ENCODE measurements at places on chromosomes 3 and 15.

- DNase-seq = no peak
These were observed 1.8 kb downstream of the CADPS start for GRCh38 chr3:62873451-62873760.

DNA sequence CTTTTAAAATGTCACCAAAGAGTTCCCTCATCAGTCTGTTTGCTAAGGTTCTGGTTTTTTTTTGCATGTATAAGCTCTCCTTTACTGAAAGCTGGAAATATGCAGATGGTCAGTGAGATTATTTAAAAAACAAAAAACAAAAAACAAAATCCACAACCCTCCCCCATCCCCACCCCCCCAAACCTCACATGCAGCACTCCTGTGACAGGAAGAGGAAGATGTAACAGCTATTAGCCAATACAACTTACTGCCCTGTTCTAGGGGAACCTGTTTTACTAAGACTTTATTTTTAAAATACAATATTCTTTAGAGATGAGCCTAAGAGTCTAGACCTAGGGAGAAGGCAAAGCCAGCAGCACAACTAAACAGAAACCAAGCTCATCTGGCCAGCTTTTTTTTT, 39.5 kb downstream of the ANP32A start:
- DNase-seq = no peak

DNA sequence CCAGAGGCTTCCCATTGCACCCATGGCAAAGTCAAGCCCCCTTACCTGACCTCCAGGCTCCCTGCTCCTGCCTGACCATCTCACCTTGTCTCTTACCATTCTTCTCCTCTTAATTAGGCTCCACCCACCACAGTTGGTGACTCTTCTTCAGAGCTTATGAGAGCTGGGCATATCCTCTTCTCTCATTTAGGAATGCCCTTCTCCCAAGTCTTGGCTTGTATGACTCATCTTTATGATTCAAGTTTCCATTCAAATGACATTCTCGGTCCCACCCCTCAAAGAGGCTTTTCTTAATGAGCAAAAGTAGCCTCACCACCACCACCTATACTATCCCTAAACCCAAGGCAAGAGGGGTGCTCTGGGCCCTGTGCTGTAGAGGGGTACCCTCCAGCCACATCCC, 55.3 kb upstream of the NUDT16 start:
- DNase-seq = no peak

DNA sequence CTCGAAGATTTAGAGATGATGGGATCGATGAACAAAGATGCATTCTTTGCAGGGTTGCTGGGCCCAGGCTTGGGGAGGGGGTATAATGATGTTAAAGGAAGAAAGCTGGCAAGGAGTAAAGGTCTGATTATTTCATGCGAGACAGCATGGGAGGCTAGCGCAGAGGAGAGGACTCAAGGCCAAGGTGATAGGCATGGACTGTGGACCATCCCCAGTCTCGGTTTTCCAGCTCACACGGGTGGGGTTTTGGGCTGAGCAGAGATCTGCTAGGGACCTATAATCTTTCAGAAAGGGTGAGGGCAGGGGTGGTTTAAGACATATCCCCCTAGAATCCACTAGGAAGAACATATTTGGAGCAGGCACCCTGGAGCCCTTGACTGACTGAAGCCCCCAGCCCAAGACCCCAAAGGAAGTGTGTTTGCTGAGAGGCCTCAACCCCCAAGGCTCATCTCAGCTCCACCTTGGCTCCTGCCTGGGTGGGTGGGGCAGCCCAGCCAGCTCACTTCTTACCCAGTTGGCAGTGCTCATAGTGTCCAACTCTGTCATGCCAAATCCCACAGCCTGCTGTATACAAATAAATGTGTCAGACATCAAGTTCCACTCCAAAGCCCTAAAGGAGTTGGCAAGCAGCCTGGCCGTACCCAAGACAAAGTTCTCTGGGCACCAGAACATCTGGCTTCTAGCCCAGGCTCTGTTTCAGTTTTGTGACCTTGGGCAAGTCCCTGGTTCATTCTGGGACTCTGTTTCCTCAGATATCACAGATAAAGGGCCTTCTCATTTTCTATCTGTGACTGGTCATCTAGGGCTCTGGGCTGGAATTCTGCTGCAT, 17.9 kb downstream of the ACSBG1 start:
- no peak for DNase-seq

DNA sequence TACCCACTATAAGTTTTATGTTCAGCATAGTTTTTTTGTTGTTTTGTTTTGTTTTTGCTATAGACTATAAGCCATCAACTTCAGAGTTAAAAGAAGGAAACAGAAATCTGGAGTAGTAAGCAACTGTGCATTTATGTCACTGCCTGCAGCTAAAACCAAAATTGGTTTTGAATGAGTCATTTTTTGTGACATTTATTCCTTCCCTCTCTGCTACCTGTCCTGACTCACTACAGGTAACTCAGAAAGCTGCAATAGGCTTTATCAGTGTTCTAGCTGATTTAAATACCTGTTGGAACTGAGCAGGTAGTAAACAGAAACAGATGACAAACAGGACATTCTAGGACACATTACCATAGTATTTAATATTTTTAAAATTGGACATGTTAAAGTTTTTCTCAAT, 393.3 kb upstream of the WNT5A start:
- no peak for DNase-seq

GRCh38 chr15:90101969-90102890, at the start of gene IDH2:
IDH2 (minus strand) TSS chr15:90102468; CDS start chr15:90102390, 78 bp downstream.
- DNase-seq = peak; percentile 73

DNA sequence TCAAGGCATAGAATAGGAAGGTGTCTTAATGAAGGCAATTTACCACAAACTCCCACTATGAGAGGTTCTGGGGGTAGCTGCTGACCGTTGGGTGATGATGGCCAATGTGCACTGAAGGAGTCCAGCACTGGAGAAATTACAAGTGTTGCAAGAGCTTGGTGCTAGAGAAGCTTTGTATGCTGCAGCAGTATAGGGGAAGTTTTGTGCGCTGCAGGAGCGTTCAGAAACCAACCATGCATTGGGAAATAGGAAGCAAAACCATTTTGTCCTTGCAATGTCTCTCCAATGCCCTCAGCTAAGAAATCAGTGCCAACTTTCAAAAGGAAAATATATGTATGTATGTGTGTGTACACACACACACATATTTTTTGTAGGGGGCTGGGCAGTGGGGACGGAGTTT, 441.6 kb upstream of the NAALADL2 start:
- DNase-seq = no peak

DNA sequence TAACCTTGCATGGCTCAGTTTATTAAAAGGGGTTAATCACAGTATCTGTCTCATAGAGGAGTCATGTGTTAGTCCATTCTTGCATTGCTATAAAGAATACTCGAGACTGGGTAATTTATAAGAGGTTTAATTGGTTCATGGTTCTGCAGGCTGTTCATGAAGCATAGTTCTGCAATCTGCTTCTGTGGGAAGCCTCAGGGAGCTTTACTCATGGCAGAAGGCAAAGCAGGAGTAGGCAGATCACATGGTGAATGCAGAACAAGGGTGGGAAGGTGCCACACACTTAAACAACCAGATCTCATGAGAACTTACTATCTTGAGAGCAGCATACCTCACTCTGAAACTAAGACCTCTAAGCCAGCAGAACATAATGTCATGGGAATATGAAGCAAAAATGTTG, 42.2 kb upstream of the PTX3 start:
- no peak for DNase-seq

GRCh38 chr15:40340038-40340739, 550 bp downstream of the CCDC9B start:
- peak; percentile 34 for DNase-seq

DNA sequence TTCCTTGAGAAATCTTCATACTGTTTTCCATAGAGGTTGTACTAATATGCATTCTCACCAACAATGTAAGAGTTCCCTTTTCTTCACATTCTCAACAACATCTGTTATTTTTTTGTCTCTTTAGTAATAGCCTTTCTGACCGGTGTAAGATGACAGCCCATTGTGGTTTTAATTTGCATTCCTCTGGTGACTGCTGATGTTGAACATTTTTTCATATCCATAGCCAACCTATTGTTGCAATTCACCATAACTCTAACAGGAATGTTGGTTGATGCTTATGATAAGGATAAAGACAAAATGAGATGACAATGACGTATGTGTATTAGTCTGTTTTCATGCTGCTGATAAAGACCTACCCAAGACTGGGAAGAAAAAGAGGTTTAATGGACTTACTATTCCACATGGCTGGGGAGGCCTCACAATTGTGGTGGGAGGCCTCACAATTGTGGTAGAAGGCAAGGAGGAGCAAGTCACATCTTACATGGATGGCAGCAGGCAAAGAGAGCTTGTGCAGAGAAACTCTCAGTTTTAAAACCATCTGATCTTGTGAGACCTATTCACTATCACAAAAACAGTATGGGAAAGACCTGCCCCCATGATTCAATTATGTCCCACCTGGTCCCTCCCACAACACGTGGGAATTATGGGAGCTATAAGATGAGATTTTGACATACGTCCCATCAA, 37.6 kb upstream of the RHCG start:
- no peak for DNase-seq

DNA sequence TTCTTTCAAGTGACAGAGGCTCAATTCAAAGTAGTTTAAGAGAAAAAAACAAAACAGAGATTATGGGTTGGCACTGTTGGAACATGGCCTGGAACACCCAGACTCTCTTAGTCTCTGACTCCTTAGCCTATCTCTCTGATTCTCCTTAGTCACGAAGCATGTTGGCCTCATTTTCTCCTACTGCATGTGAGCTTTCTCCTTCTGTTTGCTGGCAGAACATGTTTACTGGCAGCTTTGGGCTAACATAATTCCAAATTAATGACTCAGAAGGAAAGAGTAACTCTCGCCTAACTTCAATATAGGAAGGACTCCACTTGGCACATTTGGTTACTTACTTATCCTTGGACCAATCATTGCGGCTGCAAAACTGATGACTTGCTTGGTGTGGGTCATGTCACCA, 21.7 kb upstream of the CCDC39 start:
- no peak for DNase-seq

GRCh38 chr3:59595830-59596229, 546.0 kb upstream of the CFAP20DC start:
- no peak for DNase-seq
